CD4-positive, alpha-beta T cell treated with Interleukin-6 for 4 hours (primary cell): ENCODE measurements at places on chromosomes 5 and 9.

- no peak for DNase-seq
Measured at GRCh38 chr5:179878222-179879002, 19.8 kb upstream of the MRNIP start.

GRCh38 chr5:54671111-54671531 lies 153.6 kb downstream of the SNX18 start:
- no peak for DNase-seq

GRCh38 chr9:87427851-87428506 lies 69.7 kb upstream of the DAPK1 start:
- no peak for DNase-seq

- DNase-seq = no peak
Measured at GRCh38 chr9:36813154-36813553, 220.9 kb downstream of the PAX5 start.

DNA sequence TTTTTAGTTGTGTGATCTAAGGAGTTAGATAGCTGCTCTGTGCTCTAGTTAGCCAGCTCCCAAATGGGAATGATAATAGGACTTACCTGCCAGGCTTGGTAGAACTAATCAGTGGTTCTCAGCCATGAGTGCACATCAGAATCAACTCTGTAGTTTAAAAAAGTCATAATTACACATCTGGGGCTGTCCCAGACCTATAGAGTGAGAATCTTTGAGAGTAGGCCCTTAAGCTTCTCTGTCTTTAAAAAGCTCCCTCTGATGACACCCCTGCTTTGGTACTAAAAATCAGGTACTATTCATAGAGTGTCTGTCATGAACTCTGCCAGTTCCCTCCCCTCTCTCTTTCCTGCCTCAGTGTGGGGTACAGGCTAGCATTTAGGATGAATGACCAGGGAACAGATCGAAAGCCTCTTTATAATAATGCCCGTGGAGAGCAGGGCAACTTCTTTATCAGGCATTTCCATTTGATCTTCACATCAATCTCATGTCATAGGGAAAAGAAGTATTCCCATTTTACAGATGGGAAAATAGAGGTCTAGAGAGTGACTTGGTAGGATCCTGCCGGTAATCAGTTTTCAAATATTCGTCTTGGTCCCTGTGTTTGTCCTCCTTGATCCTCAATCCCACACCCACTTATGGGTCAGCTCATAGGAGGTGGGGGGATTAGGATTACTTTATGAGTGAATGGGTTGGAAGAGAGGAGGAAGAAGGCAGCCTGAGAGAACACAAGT lies 15.3 kb downstream of the PPARGC1B start:
- DNase-seq = no peak

DNA sequence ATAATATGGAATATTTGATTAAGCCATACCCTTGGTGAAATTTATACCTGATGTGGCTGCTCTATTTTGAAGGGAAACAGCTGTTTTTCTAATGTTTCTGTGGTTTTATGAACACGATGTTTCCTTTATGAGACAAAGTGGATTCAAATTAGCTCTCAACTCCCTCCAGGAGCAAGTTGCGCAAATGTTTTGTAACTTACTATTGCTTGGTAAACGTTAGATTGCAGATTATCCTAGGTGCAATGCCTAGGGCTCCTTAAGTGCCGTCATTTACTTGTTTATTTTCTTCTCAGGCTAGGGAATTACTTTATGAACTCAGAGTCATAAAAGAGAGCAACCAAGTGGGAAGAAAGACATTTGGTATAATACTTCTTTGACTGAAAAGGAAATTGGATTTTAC lies 763.1 kb downstream of the TAF11L14 start:
- DNase-seq = no peak

GRCh38 chr9:117034866-117035265 lies 347.8 kb downstream of the TRIM32 start:
- no peak for DNase-seq

- DNase-seq = no peak
Measured at GRCh38 chr5:114415760-114416159, 53.9 kb downstream of the KCNN2 start.

DNA sequence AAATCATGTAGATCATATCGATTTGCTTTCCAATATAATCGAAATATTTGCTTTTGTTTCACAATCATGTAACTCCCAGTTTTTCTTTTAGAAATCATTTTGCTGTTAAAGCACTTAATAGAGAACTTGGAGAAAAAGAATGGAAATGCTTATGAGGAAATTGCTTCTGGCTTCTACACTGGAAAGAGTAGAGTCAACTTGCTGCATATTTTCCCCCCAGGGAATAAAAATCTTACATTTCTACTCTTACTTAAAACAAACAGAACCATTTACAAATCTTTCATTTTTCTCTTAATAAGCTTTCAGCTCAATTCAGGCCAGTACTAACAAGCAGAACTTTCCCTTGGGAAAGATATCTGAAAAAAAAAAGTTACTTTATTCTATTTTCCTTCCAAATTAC lies 312.0 kb downstream of the CHSY3 start:
- no peak for DNase-seq

GRCh38 chr9:73810585-73811215 lies 659.0 kb downstream of the ANXA1 start:
- DNase-seq = no peak

DNA sequence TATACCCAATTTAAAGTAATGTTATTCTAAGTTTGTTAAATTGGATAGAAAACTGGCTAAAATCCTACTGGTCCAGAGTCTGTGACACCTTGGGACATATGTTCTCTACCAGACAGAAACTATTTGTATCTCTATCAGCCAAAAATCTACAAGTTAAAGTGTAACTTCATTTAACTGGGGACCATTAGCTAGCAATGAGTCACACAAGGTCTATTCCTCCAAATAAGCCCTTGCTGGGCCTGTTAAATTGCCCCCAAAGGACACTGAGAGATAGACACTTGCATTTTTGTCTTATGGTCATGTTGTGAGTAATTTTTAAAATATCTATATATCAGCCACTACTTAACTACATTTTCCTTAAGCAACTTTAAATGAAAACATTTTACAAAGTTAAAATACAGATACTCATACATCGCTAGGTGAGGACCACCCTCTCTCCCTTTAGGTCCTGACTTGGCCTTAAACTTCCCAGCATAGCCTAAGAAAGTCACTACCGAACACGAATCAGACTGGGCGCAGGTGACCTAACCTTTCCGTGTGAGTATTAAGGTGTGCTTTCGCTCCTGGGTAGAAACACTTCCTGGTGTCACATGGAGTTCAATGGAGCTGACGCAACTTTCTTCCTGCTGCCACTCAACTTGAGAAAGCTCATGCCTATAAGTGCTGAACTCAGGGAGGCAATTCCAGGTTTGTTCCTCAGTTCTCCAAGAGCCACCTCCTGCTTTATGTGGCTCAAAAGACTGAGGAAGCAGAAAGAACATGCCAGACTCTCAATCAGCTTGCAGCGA lies 249.1 kb downstream of the DIRAS2 start:
- no peak for DNase-seq

GRCh38 chr9:73869264-73869663 lies 627.9 kb upstream of the RORB start:
- DNase-seq = no peak

- no peak for DNase-seq
Measured at GRCh38 chr5:56616454-56617160, 198.7 kb upstream of the MAP3K1 start.

DNA sequence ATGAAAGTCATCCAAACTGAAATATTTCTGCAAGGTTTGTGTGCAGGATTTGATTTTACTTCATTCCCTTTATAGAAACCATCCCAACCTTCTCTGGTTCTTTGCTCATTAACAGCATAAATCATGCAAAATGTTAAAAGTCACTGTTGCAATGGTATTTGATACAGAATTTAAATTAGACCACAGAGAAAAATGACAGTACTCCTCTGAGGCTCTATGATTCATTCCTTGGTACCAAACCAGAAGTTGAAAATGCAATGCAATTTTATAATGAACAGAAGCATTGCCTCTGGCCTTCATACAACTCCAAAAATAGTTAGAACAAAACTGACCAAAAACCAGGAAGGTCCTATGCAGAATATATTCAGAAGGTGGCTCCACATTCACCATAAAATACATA lies 607.1 kb downstream of the TLE1 start:
- no peak for DNase-seq

DNA sequence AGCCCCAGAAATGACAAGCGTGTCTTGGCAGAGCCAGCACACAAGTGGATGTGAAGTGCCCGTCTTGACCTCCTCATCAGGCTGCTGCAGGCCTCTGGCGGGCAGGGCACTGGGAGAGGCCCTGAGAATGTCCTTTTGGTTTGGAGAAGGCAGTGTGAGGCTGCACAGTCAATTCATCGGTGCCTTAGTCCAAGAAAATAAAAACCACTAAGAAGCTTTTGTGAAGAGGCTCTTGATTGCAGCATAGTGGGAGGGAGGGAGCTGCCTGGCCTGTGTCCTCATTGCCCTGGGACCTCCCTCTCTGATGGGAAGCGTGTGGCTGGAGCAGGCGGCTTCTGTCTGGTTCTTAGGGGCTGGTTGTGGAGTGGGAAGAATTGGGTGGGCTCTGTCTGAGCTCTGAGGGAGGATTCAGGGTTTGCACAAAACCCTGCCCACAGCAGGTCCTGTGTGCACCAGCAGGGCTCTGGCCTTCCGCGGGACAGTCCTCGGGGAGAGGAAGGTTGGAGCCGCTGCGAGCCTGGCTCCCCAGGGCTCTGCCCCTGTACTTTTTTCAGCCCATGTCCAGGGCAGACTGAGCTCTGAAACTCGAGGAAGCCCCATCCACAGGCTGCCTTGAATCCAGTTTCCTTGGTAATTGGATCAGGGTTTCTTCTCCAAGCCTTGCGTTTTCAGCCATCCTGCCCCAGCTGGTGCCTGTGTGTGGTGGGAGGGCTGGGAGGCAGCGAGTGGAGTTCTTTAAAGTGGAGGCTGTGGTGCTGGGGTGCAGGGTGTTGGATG lies 1.1 kb downstream of the HRCT1 start:
- DNase-seq = no peak

- DNase-seq = peak; percentile 38
Measured at GRCh38 chr9:4366591-4367330, 66.9 kb upstream of the GLIS3 start.

GRCh38 chr5:178057839-178058238 lies 55.5 kb upstream of the N4BP3 start:
- DNase-seq = no peak

DNA sequence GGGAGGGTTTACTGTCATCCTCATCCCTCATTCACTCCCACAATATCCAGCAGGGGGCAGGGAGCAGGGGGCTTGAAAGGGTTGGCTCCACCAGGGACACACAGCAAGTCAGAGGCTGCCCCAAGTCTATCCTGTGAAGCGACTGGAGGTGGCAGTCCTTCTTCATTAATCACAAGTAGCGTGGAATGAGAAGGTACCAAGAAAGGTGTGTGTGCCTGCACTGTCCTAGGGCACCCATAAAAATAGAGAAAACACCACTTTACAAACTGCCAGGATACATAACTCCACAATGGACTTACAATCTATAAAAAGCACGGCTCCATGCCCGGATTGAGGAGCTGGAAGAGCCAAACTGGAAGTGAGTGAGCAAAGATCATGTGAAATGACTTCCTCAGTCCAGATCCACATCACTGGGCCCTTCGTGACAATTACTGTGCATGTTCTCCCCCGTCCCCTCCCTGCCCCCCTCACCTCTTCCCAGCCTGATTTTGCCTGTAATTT lies 183.9 kb downstream of the SLIT3 start:
- DNase-seq = no peak

DNA sequence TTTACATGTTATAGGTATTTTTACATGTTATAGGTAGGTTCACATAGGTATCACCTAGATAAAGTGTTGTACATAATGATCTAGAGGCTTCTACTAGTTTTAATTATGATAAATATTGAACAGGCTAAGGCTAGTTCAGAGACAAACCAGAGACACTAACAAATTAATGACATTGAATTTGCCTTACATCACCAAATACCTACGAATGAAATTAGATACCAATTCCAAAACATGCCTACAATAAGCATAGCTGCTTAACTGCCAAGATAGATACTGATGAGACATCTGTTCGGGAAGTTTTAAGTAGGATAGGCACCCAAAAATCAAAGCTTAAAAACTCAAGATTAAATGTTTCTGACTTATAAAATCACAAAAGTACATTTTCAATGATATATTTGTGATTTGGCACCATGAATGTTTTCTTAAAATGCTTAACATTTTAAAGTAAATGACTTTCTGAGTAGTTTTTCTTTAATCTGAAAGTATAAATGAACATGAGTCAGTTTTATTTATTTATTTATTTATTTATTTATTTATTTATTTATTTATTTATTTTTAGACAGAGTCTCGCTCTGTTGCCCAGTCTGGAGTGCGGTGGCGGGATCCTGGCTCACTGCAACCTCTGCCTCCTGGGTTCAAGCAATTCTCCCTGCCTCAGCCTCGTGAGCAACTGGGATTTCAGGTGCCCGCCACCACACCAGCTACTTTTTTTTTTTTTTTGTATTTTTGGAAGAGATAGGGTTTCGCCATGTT lies 703.1 kb upstream of the ARRDC3 start:
- DNase-seq = no peak

DNA sequence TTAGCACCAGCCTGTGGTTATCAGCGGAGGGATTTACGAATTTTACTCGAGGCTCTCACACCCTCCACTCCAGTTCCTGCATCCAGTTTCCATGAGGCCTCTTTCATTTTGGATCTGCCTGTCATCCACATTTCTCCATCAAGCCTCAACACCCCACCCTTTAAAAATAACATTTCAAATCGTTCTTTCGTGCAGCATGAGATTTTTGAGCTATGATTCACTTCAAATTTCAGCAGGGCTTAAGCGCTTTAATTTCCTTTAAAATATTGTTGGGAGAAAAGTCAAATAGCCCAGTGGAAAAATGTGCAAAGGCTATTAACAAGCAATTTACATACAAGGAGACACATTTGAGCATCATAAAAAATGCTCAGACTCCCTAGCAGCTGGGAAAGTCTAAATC lies 103.2 kb downstream of the MSX2 start:
- no peak for DNase-seq

- DNase-seq = no peak
Measured at GRCh38 chr9:113592876-113593575, 129.5 kb downstream of the RGS3 start.

GRCh38 chr9:128120741-128121465 lies 6.6 kb downstream of the PTGES2 start:
- no peak for DNase-seq

- no peak for DNase-seq
Measured at GRCh38 chr5:171024084-171024483, 162.3 kb downstream of the RANBP17 start.

GRCh38 chr5:122175091-122175490 lies 45.7 kb downstream of the ZNF474 start:
- DNase-seq = no peak
